ENCODE measurements at places on chromosomes 12 and 14.

DNA sequence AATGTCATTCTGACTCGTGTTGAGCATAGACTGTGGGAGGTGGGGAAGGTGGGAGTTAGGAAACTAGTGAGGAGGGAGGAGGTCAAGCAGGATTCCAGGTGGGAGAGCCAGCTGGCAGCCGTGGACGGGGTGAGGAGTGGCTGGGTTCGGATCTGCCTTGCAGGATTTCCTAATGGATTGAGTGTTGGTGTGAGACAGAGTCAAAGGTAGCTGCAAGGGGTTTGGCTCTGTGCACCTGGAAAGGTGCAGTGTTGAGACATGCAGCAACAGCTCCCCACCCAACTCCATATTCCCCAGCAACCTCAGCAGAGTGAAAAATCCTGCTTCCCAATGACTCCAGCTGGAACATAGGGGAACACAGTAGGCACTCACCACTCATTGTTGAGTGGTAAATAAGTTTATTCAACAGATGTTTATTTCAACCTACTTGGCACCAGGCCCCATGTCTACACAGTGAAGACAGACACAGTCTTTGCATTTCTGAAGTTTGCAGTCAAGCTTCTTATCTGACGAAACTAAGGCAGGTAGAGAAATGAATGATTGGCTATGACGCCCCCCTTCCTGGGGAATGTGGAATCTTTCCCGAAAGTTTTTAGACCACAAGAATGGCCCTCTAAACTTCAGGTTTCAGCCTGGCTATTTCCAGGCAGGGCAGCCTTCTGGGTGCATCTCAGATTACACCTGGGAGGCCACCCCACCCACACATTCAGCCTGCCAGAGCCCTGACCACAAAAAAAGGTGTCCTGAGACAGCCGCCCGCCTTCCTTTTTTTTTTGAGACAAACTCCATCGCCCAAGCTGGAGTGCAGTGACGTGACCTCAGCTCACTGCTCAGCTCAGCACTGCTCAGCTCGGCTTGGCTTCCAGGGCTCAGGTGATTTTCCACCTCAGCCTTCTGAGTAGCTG is 37.9 kb upstream of the PLEKHG6 start:
- DNase-seq: no peak

GRCh38 chr12:34400986-34401658 is 378.8 kb downstream of the ALG10 start:
- DNase-seq: no peak

GRCh38 chr12:88946372-88946997 is 366.2 kb upstream of the KITLG start:
- no peak for DNase-seq

DNA sequence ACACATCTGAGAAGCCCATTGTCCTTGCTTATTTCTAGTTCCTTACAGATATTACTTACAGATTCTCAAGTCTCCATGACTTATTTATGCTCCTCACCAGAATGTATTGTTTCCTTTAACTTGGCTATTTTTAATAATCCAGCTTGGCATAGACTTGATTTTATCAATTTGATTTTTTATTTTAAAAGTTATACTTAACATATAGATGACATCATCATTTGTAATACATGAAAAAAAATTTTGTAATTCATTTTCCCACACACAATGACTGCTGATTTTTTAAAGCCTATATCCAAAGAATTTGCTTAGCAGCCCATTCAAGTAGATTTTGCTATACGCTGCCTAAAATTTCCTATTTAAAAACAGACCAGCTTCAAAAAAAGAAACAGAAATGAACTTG is 39.8 kb downstream of the PTPRR start:
- no peak for DNase-seq

GRCh38 chr12:105907982-105908381 is 230.8 kb downstream of the NUAK1 start:
- no peak for DNase-seq

All from CD4-positive, alpha-beta T cell treated with Interleukin-4 for 1 hour (primary cell).